Activated naive CD4-positive, alpha-beta T cell treated with anti-CD3 and anti-CD28 coated beads, Interleukin-2, amount 10 ng/mL, durations not matched to agents 7 days and 5 days (primary cell): ENCODE measurements at places on chromosomes 3 and 15.
A peak's percentile ranks its signal among the peaks of the same experiment; 100 is the strongest.

- no peak overlapping the region for H3K4me3 ChIP-seq
- no peaks in the 10 kb centered on the region for H3K36me3 ChIP-seq
- peaks cover 11% of the 10 kb centered on the region for H3K27me3 ChIP-seq
- peak overlapping the region; percentile 2 for H3K27ac ChIP-seq
- H3K4me1 ChIP-seq: peaks cover 20% of the 10 kb centered on the region
These were observed 14.4 kb upstream of the TKT start for GRCh38 chr3:53269888-53270880.

- no peak overlapping the region for H3K27ac ChIP-seq
- no peaks in the 10 kb centered on the region for H3K4me1 ChIP-seq
- H3K36me3 ChIP-seq: no peaks in the 10 kb centered on the region
- DNase-seq: no peak
These were observed 312.8 kb downstream of the CLSTN2 start for GRCh38 chr3:140247775-140248174.

DNA sequence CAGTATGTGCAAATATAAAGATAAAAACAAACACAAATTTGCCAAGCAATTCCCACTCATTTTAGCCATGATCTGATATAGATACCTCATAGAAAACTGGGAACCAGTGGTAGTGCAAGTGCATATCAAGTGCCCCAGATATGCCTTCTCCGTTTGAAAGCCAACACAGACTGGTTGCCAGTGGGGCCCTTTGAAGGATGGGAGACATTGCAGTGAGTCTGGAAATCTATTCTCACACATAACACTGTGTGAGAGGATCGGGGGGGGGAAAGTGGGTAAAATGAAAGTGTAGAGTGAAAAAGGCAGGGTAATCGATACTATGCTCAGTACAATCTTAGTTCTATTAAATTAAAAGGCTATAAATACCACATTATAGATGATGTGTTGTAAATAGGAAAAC lies 83.0 kb downstream of the CBLB start:
- H3K36me3 ChIP-seq: peaks cover 56% of the 10 kb centered on the region
- no peak overlapping the region for H3K27ac ChIP-seq
- H3K4me3 ChIP-seq: no peak overlapping the region

- H3K4me1 ChIP-seq: peaks cover 13% of the 10 kb centered on the region
- peaks cover 85% of the 10 kb centered on the region for H3K27me3 ChIP-seq
- H3K36me3 ChIP-seq: no peaks in the 10 kb centered on the region
These were observed 535 bp downstream of the C2CD4B start for GRCh38 chr15:62164396-62165103.

DNA sequence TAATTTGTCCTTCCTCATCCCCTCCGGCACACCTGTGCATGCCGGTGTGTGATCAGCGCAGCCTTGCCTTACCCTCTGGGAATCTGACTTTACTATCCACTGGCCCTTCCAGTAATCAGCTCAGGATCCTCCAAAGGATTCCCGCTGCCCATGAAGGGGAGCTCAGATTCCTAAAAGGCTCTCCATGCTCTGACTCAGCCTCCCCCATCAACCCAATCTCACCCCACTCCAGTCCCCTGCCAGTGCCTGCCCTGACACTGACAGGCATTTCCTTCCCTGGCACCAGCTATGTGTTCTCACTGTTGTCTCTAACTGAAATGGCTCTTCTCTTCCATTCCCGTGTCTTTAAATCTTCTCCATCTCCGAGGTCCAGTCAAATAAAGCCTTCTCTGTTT lies 7.3 kb upstream of the BCL2A1 start:
- H3K27ac ChIP-seq: peak overlapping the region; percentile 6
- no peaks in the 10 kb centered on the region for H3K36me3 ChIP-seq
- H3K4me3 ChIP-seq: no peak overlapping the region
- no peaks in the 10 kb centered on the region for H3K27me3 ChIP-seq
- DNase-seq: no peak
- H3K4me1 ChIP-seq: peaks cover 19% of the 10 kb centered on the region

GRCh38 chr15:80171787-80172186 lies 19.0 kb downstream of the FAH start:
- H3K4me3 ChIP-seq: no peak overlapping the region
- peaks cover 5% of the 10 kb centered on the region for H3K36me3 ChIP-seq
- no peaks in the 10 kb centered on the region for H3K27me3 ChIP-seq
- no peak overlapping the region for H3K27ac ChIP-seq
- no peaks in the 10 kb centered on the region for H3K4me1 ChIP-seq

DNA sequence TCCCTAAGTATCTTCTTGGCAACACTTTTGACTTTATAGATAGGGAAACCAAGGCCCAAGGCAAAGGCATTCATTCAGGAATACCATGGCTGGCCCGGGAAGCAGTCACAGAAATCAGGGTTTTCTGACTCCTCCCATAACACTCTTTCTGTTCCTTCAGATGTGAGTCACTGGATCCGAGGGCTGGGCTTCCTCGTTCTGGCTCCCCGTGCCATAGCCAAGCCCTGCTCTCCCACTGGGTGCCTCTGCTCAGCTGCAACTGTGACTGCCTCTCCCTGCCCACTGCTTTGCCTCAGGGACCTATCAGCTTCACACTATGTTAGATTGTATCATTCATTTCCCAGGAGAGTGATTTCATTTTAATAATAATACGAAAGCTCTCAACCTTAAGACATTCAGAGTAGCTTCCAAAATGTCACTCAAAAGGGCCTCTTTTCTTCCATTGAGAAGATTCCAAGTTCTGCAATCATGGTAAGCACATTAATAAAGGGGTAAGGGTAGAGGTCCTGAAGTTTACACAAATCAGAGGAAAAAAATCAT lies 50.2 kb downstream of the GABRB3 start:
- H3K4me1 ChIP-seq: no peaks in the 10 kb centered on the region
- H3K36me3 ChIP-seq: no peaks in the 10 kb centered on the region
- H3K27ac ChIP-seq: no peak overlapping the region
- no peaks in the 10 kb centered on the region for H3K27me3 ChIP-seq
- H3K4me3 ChIP-seq: no peak overlapping the region

DNA sequence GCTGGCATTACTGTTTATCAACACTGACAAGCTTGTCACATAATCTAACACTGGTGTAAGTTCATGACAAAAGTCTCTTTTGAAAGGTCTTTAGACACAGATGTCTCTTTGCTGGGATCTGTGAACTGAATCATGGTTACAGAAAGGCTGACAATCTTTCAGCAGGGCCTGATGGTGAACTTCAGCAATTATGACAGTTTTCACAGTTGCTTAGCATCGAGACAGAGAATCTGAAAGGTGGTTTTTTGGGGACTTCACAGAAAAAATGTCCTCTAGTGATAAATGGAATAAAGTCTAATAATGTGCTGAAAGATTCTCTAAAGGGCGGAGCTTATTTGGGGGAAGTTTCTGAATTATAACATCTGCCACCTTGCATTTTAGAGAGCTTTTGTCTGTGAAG lies 32.3 kb downstream of the CLDN1 start:
- no peak for DNase-seq
- no peaks in the 10 kb centered on the region for H3K36me3 ChIP-seq
- H3K4me3 ChIP-seq: no peak overlapping the region
- H3K4me1 ChIP-seq: no peaks in the 10 kb centered on the region
- no peak overlapping the region for H3K27ac ChIP-seq

DNA sequence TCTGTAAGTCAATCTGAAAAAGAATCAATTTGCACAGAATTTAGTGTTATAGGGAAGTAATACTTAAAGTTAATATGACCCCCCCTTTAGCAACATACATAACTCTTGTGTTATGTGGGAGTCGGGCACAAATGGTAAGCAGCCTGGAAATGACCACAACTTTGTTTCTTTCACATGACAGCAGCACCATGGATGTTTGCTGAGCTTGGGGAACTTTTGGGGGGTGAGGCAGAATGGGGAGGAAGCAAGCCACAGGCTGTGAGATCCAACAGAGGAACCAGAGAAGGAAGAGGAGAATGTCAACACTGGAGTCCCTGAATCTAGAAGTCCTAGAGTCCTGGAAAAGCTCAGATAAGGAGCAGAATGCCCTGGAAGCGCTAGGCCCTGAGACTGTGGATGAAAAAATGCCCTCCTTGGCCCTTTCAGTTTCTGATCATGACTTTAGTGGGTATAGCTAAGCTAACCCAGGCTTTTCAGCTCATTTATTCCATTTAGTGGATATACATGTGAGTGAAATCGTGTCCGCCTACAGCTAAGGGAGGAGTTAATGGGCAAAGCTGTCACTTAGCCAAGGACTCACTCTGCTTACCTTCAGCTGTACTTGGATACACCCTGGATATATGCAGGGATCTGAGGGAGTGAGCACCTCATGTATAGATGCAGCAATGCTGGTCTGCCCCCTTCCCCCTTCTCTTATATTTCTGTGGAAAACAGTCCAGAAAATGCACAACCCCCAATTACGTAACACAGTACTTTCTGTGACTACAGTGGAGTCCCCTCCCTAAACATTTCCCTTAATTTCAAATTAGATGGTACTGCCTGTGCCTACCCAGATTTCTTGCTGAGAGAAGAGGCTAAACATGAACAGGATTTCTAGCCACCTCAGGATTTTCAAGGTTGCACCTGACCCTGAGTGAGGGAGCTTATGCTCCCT lies 39.1 kb downstream of the CFAP91 start:
- no peak for DNase-seq
- no peak overlapping the region for H3K27ac ChIP-seq
- no peaks in the 10 kb centered on the region for H3K4me1 ChIP-seq
- no peaks in the 10 kb centered on the region for H3K36me3 ChIP-seq
- H3K4me3 ChIP-seq: no peak overlapping the region

DNA sequence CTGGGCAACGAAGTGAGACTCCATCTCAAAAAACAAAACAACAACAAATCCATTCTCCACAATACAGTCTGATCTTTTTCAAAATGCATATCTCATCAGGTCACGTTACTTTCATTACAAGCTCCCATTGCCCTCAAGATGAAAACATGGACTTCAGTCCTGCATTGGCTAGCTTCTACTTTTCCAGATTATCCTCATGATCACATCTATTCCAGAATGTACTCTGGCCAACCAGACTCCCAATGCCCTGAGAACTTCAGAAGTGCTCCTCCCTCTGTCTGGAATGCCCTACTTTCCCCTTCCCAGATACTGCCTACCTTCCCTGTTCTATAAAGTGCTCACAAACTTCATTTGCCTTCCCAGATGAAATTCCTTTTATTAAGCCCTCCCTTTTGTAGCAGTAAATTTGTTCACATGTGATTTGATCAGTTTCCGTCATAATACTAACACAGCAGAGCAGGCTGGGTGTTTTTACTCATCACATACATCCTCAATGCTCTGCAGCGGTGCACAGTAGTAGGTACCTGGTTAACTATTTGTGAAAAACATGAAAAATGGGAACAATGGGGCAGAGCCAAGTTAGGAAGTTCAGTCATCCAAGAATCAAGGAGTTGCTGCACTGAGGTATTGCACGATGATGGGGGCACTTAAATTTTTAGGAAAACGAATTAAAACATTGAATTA lies 5.3 kb downstream of the RPL22L1 start:
- DNase-seq: no peak
- peaks cover 37% of the 10 kb centered on the region for H3K36me3 ChIP-seq
- H3K27ac ChIP-seq: no peak overlapping the region
- H3K4me1 ChIP-seq: peaks cover 21% of the 10 kb centered on the region
- no peak overlapping the region for H3K4me3 ChIP-seq
- H3K27me3 ChIP-seq: no peaks in the 10 kb centered on the region

DNA sequence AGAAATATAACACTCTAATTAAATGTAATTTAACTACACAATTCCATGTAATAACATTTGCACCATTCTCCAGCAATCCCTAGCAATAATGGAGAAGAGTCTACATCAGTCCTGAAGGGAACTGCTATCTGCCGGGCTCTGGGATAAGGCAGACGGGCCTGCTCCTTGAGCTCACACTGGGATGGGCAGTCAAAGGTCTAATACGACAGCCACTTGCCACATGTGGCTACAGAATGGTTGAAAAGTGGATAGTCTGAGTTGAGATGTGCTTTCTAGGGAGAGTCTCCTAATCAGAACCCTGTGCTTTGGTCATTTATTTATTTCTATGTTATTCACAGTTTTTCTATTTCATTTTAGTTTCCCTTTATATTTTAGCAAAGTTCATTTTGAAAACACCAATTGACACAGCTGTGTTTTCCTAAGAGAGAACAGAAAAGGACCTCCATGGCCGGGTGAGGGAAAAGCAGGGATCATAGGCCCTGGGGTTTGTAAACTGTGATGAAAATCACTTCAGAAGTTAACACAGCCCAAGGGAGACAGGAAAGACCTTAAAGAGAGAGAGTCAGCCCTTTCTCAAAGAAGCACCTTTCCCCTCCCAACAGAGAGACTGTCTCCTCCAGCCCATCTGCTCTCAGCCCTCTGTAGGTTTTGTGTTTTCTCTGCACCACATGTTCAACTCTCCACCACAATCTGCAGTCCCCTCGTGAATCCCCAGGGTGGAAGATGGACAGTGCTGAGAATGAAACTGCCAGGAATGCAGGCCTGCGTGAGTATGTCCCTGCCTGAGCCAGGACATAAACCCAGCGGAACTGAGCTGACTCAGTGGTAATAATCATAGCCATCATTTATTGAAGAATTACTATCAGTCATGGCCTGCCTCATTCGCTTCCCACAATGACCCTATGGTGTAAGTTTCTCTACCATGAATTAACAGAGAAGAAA lies 11.6 kb downstream of the FSIP1 start:
- peaks cover 28% of the 10 kb centered on the region for H3K4me1 ChIP-seq
- peaks cover 4% of the 10 kb centered on the region for H3K27me3 ChIP-seq
- no peak for DNase-seq
- H3K27ac ChIP-seq: peak overlapping the region; percentile 33
